ENCODE measurements at places on chromosomes 5 and 9.

DNA sequence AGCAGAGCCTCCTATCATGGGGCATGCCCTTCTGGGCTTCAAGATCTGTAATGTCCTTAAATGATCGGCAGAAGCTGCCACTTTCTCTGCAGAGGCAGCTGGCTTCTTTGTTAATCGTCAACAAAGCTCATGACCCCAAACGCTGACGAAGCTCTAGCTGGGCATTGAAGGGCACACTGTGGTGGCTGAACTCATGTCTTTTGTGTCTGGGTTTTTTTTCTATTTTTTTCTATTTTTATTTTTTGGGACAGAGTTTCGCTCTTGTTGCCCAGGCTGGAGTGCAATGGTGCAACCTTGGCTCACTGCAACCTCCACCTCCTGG is 65.2 kb upstream of the ASS1 start:
- DNase-seq: no peak

- no peak for DNase-seq
Observed at GRCh38 chr5:71652803-71653543, 65.8 kb downstream of the MCCC2 start.

DNA sequence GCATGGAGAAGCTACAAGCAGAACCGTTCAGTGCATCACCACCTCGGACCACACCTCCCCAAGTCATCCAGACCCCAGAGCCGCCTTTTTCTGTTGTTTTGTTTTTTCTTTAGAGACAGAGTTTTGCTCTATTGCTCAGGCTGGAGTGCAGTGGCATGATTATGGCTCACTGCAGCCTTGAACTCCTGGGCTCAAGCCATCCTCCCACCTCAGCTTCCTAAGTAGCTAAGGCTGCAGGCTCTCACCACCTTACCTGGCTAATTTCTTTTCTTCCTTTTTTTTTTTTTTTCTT is 13.5 kb upstream of the SFXN1 start:
- no peak for DNase-seq

DNA sequence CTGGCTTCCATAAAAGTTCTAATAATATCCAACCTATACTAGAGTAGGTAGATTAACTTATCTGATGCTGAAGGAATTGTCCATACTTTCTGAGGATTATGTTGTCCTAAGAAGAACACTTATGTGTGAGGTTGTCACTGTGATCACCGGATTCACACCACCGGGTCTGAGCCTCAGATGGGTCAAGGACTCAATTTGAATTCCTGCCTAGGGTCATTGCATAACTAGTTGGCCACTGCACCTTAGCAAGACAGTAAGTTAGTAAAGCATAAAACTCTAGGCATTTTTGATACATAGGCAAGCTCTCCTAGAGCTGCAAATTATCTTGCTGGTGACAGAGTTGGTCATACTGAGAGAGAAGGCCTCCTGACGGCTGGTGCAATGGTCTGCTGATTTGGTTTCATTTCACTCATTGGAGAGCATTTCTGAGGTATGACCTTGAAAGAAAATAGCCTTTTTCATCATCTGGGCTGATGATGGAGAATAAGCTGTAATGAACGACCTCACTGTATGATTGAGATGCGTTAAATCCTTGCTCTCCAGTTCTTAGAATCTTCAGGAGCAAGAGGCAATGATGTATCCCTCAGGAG is 72.0 kb upstream of the CKMT2 start:
- DNase-seq: no peak

- no peak for DNase-seq
Observed at GRCh38 chr5:157446412-157446935, 13.5 kb upstream of the NIPAL4 start.

All from stimulated activated CD4-positive, alpha-beta T cell treated with anti-CD3 and anti-CD28 coated beads, Interleukin-1b, Interleukin-23, amount 100 ng/mL, for 24 hours (primary cell).